ENCODE measurements at places on chromosomes 4 and X.

- DNase-seq: no peak
Measured at GRCh38 chr4:161186012-161186411, 977.8 kb downstream of the FSTL5 start.

DNA sequence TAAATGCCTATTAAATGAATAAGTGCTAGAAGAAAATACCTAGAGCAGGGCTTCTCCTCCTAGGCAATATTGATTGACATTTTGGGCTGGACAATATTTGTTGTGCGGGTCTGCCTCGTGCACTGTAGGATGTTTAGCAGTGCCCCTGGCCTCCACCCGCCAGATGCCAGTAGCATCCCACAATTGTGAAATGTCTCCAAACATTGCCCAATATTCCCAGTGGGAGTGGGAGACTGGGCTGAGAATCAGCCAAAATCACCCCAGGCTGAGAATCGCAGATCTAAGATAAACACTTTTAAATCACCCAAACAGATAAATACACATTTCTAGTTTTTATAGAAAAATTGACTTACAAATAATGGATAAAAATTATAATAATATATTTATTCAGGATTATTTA, 916.2 kb upstream of the LCORL start:
- no peak for DNase-seq

DNA sequence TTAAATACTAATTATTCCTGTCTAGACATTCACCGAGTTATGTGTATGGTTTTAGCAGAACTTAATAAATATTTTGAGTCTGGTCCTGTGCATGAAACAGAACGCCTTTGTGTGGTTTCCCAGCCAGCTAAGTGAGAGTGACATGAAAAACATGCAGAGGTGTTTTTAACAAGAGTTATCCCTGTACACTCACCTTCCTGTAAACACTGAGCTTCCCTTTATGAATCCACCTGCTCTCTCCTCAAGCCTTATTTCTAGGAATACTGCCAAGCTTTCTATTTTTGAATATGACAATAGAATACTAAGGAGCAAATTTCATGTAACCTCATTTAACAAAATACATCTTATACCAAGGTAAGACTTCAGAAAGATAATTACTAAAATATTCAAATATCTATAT, 270.3 kb upstream of the CTSO start:
- no peak for DNase-seq

DNA sequence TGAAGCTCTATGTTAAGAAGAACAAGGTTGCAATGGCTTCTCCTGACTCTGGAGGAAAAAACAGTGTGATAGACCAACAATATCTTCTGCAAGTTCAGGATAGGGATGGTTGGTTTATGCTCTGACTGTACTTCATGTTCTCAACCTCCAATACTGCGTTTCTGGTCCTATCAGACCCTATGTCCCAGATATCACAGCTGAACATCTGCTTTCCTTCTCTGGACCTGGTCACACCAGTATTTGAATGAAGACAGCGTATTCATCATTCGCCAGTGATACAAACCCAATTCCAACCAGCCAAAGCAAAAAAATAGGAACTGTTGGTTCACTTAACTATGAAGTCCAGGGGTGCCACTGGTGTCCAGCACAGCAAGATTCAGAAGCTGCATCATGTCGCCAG, 124.5 kb upstream of the KLF3 start:
- no peak for DNase-seq

DNA sequence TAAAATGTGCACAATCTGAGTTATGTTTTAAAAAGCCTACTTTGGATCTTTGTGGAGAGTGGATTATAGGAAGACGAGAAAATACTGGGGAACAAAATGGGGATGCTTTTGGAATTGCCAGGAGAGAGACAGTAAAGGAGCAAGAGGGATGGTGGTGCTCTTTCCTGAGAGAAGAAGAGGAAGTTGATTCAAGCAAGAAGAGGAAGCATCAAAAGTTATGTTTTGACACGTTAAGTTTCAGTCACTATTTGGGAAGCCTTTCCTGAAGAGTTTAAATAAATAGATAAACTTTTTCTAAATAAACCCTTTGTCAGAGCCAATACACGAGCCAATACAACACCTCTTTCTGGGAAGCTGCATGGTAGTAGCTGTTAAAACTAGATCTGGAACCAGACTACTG, 394.1 kb downstream of the GALNTL6 start:
- DNase-seq: no peak

GRCh38 chr4:19982556-19982955, 269.1 kb upstream of the SLIT2 start:
- no peak for DNase-seq

DNA sequence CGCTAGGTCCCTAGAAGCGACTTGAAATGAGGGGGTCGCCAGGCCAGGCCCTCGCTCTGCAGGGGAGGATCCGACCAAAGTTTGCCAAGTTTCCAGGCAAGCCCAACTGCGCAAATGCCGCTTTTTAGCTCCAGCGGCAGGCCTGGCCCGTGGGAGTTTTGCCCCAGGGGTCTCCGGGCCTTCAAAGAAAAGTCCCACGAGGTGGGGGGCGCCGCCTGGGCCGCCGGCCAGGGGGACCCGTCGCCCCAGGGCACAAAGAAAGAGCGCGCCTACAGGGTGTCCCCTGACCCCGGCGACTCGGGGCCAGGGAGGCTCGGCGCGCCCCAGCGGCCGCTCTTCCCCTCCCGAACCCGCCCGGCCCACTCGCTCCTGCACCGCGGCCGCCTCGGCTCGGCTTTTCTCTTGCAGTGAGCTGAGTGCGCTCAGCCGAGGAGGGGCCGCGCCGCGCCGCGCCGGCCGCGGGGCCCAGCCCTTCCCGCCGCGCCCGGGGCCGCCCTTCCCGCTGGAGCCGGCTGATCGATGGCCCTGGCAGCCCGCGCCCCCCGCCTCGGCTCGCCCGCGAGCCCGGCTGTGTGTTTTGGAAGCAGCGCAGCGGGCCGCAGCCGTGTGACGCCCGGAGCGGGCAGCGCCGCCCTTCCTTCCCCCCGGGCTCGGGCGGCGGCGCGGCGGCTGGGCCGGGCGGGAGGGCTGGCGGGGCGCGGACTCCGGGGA, 754 bp upstream of the KLF3 start:
- peak; percentile 87 for DNase-seq

DNA sequence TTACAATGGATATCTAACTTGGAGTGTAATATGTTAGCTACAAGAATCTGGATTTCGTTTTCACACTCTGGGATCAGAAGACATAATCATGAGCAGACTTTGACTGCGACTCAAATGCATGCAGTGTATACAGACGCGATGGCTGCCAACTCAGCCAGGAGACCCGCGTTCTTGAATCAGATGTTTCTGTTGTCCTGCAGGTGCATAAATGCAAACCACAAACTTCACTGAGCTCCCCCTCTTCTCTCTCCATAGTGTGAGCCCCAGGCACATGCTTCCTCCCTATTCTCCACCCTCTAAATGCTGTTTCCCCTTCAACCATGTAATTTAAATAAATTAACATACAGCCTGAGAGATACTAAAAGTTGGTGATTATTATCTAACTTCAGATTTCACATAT, 347.9 kb downstream of the DCHS2 start:
- no peak for DNase-seq

GRCh38 chrX:1283741-1284140, 15.1 kb downstream of the CSF2RA start:
- DNase-seq: no peak

GRCh38 chr4:126209147-126209546, 894.4 kb downstream of the FAT4 start:
- DNase-seq: no peak

DNA sequence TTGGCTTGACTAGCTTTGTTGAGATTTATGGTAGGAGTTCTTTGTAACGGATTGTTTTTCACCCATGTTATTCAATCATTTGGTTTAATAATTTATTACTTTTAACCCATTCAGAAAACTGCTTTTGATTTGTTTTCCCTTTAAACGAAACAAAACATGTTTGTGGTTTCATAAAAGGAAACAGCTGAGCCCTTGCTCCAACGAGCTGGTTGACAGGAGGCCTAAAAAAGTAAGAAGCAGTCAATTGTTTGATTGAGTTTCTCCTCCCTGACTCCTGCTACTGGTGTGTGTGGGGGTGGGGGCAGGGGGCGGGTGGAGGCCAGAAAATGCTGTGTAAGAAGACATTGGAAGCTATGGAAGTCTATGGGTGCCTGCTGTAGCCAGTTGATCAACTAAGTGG, 102.8 kb downstream of the CHRDL1 start:
- no peak for DNase-seq

DNA sequence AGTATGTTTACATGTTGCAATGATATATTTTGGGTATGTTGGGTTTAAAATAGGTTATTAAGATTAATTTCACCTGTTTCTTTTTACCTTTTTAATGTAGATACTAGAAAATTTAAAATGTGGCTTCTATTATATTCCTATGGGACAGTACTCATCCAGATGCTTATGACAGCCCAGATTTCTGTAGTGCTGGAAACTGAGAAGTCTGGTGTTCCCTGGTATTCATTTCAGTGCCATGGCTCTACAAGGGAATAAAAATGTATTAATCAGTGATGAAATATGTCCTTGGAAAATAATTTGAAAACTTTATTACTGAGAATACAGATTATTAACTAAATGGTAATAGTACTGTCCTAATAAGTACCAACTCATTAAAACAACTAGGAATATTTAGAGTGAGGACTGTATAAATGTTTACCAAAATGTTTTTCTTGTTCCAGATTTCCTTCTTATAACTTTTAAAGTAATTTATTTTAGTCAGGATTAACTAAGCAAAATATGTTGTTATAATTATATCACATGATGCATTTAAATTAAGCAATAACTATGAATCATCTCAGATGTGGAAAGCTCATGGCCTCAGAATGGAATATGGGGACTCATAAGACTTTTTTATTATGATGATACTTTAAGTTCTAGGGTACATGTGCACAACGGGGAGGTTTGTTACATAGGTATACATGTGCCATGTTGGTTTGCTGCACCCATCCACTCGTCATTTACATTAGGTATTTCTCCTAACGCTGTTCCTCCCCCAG, 25.3 kb downstream of the ARHGAP24 start:
- DNase-seq: no peak

GRCh38 chrX:119816300-119816699, 24.9 kb upstream of the RPL39 start:
- no peak for DNase-seq

- no peak for DNase-seq
Measured at GRCh38 chrX:118156254-118156952, 39.8 kb upstream of the KLHL13 start.

DNA sequence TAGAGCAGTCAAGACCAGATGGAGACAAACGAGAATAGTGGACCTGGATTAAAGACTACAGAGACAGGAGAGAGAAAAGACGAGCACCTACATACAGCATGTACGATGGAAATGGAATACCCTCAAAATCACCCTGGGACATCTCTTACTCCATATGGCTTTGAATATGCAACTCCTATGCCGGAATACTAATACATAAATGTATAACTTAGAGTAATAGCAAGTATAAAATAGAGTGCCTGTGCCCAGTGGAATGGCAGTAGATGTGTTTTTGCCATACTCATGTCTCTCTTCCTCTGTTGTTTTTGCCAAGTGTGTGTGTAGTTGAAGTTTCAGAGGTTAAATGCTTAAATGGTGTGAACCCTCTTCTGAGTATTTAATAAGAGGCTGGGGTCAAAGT, 39.8 kb upstream of the LIMCH1 start:
- DNase-seq: no peak

DNA sequence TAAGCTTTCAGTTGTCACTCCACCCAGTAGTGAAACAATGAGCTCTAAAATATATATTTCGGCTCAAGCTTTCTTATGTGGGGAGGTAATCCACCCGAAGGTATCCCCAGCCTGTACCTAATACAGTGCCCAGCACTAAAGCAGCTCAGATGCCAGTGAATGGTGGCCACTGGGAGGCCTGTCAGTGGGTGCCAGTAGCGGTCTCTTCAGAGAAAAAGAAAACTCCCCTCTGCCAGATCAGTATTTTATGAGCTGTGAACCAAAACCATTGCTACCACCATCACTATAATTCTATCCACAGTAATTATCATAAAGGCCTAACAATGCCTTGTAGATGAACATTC, 835 bp upstream of the NFKB1 start:
- DNase-seq: no peak

DNA sequence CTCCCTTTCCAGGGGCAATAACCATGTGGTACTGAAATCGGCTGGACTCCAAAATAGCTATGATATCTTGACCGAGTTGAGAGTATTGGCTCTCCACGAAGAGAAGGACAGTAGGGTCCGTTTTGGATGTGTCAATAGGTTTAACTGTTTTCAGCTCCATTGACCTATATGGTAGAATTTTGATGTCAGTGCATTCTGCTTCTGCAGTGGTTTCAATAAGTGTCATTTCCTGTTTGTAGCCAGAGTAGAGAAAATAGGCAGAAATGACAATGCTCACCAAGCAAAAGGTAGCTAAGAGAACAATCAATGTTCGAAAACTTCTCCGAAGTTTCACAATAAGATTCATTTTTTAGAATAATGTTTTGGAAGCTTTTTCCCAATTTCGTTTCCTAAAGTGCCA, 36.7 kb downstream of the NDST4 start:
- no peak for DNase-seq

- peak; percentile 64 for DNase-seq
Measured at GRCh38 chrX:21375708-21376009, 1.4 kb downstream of the CNKSR2 start.

DNA sequence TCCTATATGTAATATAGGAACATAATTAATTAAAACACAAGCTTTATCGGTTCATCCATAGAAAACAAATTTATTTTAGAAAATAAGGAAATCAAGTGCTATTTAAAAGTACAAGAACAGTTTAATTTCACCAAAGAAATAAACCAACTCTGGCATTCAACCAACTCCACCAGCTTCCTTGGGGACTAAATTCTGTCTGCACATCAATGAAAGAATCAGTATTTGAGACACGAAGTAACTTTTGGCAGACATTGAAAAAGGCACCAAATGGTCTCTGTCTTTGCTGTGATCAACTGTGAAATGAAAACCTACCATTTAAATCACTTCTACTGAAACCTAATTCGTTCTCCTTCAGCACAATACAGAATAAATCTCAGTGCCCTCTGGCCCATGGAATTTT, 719.7 kb upstream of the GRIA3 start:
- DNase-seq: no peak

DNA sequence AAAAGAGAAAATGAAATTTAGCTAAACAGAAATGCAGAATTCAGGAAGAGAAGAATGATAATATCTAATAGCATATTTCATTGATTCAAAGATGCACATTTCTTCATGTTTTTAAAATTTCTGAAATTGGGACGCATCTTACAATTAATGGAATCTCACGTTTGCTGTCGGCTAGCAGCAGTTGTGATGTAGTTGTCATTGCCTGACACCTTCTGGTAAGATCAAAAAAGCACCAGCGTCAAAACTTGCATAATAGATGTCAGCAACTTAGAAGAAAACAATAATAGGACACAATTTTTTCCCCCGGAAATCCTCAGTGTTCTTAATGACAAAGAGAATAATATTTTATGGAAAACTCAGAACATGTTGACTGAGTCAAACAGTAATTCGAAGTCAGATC, 29.8 kb upstream of the SLC7A3 start:
- DNase-seq: peak; percentile 30

DNA sequence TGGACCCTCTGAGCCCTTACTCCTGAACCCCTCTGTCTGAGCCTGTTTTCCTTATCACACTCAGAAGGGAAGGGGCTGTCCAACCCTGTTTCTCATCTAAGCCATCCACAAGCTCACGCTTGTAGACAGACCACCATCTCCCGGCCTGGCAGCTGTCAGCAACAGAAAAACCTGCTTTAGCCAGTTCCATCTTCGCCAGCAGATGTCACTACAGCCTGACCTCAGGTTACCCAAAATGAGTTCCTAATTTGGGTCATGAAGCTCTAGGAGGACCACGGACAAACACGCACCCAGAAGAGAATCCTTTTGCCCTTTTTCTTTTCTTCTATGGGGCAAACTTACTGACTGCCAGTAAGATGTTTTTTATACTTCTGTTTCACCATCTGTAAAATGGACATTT, 445.4 kb downstream of the BCOR start:
- DNase-seq: peak; percentile 39

Measured in neural progenitor cell (in vitro differentiated cells).